ENCODE measurements at places on chromosomes 5 and 9. TPM values are rescaled to one million over a fixed set of nuclear protein-coding genes. Genes with fewer than 3 reads are reported as not detected.

Gene CMYA5
- 52.9 TPM for total RNA-seq

Gene PTPN3
- 13.3 TPM for total RNA-seq

Gene CCDC192
- total RNA-seq, result not detected

Gene PCDHGA6
- 3.6 TPM for total RNA-seq

Gene KIF24
- total RNA-seq, result 2.6 TPM

Gene MEF2C
- total RNA-seq, result 125 TPM

Gene CCL27
- 7.6 TPM for total RNA-seq

Gene PTPRD
- total RNA-seq, result 29.9 TPM

Gene MUSK
- total RNA-seq, result 1.1 TPM

Gene PSIP1
- 45.2 TPM for total RNA-seq

Gene NFIB
- total RNA-seq, result 124 TPM

Gene ANKRD20A1
- 0.89 TPM for total RNA-seq

Gene NEUROG1
- total RNA-seq, result not detected

Gene FOXD4L6
- not detected for total RNA-seq

Gene SLC25A46
- total RNA-seq, result 56.2 TPM

Gene AHRR
- total RNA-seq, result 11.9 TPM

Gene HNRNPA0
- 17.8 TPM for total RNA-seq

Gene IFNK
- total RNA-seq, result not detected

Gene KIF27
- total RNA-seq, result 13.1 TPM

Gene RETREG1
- total RNA-seq, result 27.4 TPM

Gene RANBP17
- total RNA-seq, result 28.8 TPM

Gene SLC34A3
- not detected for total RNA-seq

Gene SPAAR
- total RNA-seq, result 0.79 TPM

Gene ESM1
- 4.6 TPM for total RNA-seq

Gene TRPM6
- 2.3 TPM for total RNA-seq

Gene CNTNAP3
- 4.2 TPM for total RNA-seq

Gene INSL4
- total RNA-seq, result not detected

Gene ZNF354C
- total RNA-seq, result 11.8 TPM

Gene SLC35A4
- 9.5 TPM for total RNA-seq

Gene CEL
- total RNA-seq, result 0.79 TPM

Gene PPP2R2B
- total RNA-seq, result 2.2 TPM

Gene ACER2
- 3.8 TPM for total RNA-seq

Gene DIAPH1
- 23.3 TPM for total RNA-seq

Gene WWC1
- 7.3 TPM for total RNA-seq

Gene TAF11L2
- total RNA-seq, result not detected

Gene FOXD4L4
- total RNA-seq, result 0.20 TPM

Gene CSF2
- total RNA-seq, result not detected

Gene NUDT12
- total RNA-seq, result 14.6 TPM

Gene ZER1
- 18.1 TPM for total RNA-seq

All from skin of body (tissue), 3 donors.